M059J (cell line): ENCODE measurements at places on chromosomes 5 and 9. TPM values are rescaled to one million over a fixed set of nuclear protein-coding genes. Genes with fewer than 3 reads are reported as not detected.

Gene PCDHB13
- 0.39 and 0.42 TPM in 2 replicates for total RNA-seq

Gene NUTM2F
- total RNA-seq = not detected in 2 replicates

Gene S1PR3
- total RNA-seq = 10.1 and 20.5 TPM in 2 replicates

Gene FAM200C
- total RNA-seq = 9.7 and 11.3 TPM in 2 replicates

Gene GARIN3
- not detected in 2 replicates for total RNA-seq

Gene JAKMIP2
- 1.1 and 2.3 TPM in 2 replicates for total RNA-seq
